ENCODE measurements at places on chromosomes 3 and 15.

- no peak for DNase-seq
Measured at GRCh38 chr15:28957606-28958498, 72.1 kb downstream of the APBA2 start.

- no peak for DNase-seq
Measured at GRCh38 chr3:151306168-151306810, 10.3 kb downstream of the GPR87 start.

DNA sequence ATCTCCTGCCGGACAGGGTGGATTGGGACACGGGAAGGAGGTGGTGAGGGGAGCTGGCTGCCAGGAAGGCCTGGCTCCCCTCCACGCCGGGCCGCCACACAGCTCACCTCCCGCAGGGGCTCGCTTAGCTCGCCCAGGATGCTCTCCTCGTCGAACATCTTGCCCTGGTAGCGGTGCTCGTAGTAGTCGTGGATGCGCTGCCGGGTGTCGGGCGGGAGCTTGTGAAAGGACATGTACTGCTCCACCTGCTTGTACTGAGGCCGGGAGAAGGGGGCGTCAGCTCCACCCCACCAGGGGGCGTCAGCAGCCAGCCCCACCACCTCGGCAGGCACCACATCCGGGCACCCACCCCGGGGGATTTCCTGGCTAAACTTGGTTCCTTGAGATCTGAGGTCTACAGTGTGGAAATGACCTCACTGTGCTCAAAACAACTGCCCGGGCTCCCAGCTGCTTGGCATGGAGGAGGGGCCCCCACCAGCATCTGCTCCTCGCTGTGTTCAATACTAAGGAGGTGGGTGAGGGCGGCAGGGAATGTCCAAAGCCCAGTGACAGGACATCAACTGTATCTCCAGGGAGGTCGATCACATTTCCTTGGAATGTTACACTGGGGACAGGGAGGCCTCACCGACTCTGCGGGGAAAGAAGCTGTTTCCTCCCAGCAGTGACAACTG lies 43.4 kb downstream of the HCN4 start:
- no peak for DNase-seq

GRCh38 chr3:171813897-171814460 lies 3.7 kb upstream of the PLD1 start:
- DNase-seq, result peak; percentile 84

DNA sequence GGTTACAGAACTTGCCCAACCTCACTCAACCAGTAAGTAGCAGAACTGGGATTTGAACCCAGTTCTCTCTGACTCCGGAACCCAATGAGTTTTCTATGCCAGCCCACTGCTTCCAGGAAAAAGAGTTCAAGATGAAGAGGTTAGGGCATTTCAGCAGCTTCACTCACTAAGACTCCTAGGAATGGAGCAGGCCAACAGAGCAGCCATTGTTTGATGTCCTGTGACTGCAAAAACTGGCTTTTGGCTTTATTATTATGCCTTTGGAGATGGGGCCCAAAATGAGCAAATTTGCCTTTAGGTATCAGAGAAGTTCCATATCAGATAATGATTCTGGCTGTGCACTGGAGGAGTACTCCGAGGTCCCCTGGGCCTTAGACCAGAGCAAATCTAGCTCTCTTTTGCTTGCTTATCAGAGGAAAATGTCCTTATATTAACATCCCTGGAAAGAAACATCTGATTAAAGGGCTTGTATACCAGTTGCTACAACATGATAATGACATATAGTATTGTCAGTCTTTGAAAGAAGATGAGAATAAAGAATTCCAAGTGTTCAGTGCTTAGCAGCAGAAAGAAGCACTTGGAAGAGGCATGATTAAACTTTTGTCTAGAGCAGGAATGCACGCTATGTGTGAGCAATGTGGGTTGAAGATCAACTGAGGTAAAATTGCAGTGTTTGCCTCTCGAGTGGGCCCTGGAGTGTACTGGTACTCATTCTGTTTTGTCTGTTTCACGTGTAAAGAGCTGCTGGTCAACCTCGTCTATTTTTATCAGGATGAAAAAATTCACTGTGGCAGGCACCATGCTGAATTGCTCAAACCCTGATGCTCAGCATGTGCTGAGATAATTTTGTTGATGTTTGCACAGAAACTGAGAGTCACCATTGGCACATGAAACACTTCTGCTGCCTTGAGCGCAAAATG lies 21.8 kb upstream of the KLHL24 start:
- DNase-seq, result no peak

Measured in T-helper 2 cell (primary cell).